ENCODE measurements at places on chromosomes 6 and 20.

GRCh38 chr6:163759542-163759941, 345.0 kb downstream of the QKI start:
- DNase-seq, result no peak

- no peak for DNase-seq
These were observed 72.3 kb downstream of the SNX5 start for GRCh38 chr20:17896193-17896723.

- no peak for DNase-seq
These were observed 43.0 kb upstream of the ZFAND3 start for GRCh38 chr6:37776566-37776965.

DNA sequence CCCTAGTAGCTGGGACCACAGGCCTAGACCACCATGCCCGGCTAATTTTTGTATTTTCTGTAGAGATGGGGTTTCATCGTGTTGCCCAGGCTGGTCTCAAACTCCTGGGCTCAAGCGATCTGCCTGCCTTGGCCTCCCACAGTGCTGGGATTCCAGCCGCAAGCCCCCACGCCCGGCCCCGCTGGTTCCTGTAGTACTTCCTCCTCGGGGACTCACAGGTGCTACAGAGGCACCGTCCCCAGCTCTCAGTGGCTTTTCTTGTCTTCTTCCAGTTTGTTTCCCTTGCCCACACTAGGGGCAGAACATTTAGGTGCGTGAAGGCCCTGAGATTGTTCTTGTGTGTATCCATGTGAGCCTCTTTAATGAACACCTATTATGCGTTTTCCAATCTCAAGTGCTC, 773 bp upstream of the ZBP1 start:
- no peak for DNase-seq

DNA sequence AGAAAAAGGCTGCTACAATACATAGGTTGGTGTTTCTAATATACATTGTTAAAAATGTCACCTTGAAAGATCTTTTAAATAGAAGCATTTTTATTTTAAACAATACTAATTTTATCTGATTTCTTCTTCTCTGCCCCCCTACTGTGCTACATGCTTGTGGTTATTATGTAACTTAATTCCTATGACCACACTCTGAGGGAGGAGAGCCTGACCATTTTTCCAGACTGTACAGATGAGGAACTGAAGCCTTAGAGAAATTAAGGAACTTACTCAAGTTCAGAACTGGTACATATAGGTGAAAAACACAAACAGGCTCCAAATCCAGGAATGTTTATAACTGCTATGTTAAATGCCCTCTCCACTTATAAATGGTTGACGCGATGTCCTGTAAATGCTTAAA, 43.4 kb upstream of the ARHGAP18 start:
- no peak for DNase-seq

GRCh38 chr6:104589940-104590339, 269.8 kb downstream of the HACE1 start:
- no peak for DNase-seq

- no peak for DNase-seq
These were observed 268.2 kb downstream of the SYNE1 start for GRCh38 chr6:152368751-152369624.

All from cortex of kidney (tissue), 1 donor.